ENCODE measurements at places on chromosomes 7 and 10. TPM values are rescaled to one million over a fixed set of nuclear protein-coding genes. Genes with fewer than 3 reads are reported as not detected.

The NCOA4 gene
- total RNA-seq, result 139 TPM

The STAG3 gene
- total RNA-seq, result 16.1 TPM

The GALNT17 gene
- not detected for total RNA-seq

The ACTL6B gene
- not detected for total RNA-seq

The LIPK gene
- not detected for total RNA-seq

The GPR15LG gene
- not detected for total RNA-seq

The CYP2C18 gene
- total RNA-seq, result not detected

The KCNMA1 gene
- total RNA-seq, result 0.38 TPM

The CYP26A1 gene
- total RNA-seq, result not detected

The NPTX2 gene
- total RNA-seq, result not detected

The PDLIM1 gene
- 20.6 TPM for total RNA-seq

The FAM3C gene
- total RNA-seq, result 14.2 TPM

The SEMA3C gene
- not detected for total RNA-seq

The GRB10 gene
- 9.7 TPM for total RNA-seq

The SPDYE11 gene
- not detected for total RNA-seq

The SORCS3 gene
- total RNA-seq, result 0.07 TPM

The TAS2R3 gene
- total RNA-seq, result 1.5 TPM

The AKR1C2 gene
- not detected for total RNA-seq

The AGBL3 gene
- total RNA-seq, result 4.1 TPM

The IDI2 gene
- not detected for total RNA-seq

The FXYD4 gene
- not detected for total RNA-seq

The ADRB1 gene
- not detected for total RNA-seq

The MCMBP gene
- total RNA-seq, result 68.5 TPM

The ITGA8 gene
- not detected for total RNA-seq

The FBH1 gene
- 69.8 TPM for total RNA-seq

The CLRN3 gene
- not detected for total RNA-seq

The MYOZ1 gene
- total RNA-seq, result not detected

The OR2A5 gene
- total RNA-seq, result not detected

The PRSS37 gene
- total RNA-seq, result not detected

The SFXN2 gene
- 15.6 TPM for total RNA-seq

The TNS3 gene
- total RNA-seq, result 0.03 TPM

The RBP3 gene
- total RNA-seq, result not detected

The FAM25C gene
- not detected for total RNA-seq

The C10orf95 gene
- total RNA-seq, result 0.41 TPM

The C10orf90 gene
- total RNA-seq, result not detected

The CNPY1 gene
- total RNA-seq, result not detected

The COL1A2 gene
- total RNA-seq, result 0.67 TPM

The NANOS1 gene
- 0.55 TPM for total RNA-seq

The POT1 gene
- 27.6 TPM for total RNA-seq

All from activated naive CD4-positive, alpha-beta T cell treated with anti-CD3 and anti-CD28 coated beads, Interleukin-2, amount 10 ng/mL, durations not matched to agents 5 hours and 36 hours (primary cell).